ENCODE measurements at places on chromosomes 12 and 14.

DNA sequence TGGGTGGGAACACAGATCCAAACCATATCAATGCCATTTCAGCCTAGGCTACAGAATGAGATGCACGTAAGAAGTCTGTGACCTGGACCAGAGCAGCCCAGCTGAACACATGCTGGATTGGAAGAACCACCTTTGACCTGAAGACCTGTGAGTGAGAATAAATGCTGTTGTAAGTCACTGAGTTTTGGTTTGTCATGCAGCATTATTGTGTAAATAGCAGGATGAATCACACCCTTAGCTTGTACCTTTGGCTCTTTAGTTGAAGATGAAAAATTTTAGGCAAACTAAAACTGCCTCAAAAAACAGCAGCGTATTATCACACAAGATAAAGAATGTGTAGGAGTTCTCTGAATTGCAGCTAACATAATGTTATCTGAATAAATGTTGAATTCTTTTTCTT is 199.4 kb upstream of the LRIG3 start:
- DNase-seq, result no peak

DNA sequence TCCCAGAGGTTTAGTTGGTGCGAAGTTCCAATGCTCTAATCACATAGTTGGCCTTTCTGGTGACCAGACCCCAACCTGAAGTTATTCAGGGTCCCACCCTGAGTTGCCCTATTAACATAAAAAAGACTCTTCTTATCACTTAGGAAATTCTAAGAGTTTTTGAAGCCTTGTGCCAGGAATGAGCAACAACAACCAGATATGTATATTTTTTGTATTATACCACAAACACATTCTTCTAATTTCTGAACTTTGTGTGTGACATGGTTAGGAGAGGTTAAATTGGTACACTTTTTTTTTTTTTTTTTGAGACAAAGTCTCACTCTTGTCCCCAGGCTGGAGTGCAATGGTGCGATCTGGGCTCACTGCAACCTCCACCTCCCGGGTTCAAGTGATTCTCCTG is 320.4 kb upstream of the PDE3A start:
- DNase-seq, result no peak

- no peak for DNase-seq
These were observed 53.7 kb downstream of the B4GALNT3 start for GRCh38 chr12:513446-513845.

DNA sequence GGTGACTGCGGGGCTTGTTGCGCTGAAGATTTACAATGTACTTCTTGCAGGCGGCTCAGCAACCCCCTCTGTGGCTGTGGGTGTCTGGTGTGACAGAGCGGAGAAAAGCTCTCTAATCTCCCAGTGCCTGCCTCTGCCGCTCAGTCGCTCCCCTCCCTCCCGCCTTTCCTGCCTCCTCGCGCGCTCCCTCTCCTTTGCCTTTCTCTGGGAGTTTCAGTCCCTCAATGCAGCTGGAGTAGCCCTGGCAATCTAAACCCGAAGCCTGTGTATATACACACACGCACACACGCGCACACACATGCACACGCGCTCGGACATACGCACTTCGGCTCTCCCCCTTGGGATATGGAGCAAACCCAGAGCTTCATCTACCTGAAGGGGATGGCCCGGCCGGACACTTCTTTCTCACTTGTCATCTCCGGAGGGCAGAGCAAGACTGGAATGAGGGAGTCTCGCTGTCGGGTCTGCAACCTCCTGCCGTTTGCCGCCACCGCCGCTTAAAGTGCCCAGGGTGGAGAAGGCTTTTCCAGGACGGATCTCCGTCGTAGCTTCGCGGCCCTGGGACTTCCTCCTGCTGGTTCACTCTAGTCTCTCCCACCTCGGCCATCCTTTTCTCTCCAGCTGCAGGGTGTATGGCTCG is 599 bp upstream of the TRHDE start:
- peak; percentile 25 for DNase-seq

DNA sequence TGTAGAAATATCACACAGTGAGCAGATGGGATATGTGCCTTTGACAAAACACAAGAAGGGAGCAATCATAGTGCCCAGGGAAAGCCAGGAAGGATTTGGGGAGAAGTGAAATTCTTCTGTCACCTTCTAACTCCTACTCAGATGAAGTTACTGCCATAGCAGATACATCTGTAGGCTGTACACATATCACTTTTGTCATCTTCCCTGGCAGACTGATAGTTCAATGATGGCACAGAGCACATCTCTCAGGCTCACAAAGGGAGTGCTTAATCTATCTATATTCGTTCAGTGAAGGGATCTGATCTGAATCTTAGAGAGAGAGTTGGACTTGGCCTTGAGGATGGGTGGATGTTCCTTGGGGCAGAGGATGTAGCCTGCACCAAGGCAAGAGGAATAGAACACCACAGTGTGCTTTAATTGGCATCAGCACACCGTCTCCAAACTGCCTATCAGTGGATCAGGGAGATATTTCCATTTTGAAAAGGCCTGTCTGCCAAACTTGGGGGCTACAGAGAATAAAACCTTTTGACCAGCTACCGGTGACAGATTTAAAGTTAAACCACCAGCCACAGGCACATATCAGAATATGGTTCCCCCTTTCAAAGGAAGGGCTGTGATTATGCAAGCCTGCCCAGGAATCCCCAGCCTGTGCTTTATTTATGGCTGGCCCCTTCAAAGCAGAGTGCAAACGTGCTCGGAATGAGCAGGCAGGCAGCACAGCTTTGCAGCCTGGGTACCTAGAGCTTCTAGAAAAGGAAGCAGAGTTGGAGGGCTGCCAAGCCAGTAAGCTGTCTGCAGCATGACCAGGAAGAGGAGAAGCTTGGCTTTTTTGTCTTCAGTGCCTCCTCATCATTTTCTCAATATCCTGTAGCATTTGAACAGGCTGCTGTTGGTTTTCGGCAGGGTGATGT is 165.5 kb upstream of the DYRK2 start:
- peak; percentile 87 for DNase-seq

GRCh38 chr12:106107566-106107965 is 31.2 kb downstream of the NUAK1 start:
- DNase-seq, result no peak

GRCh38 chr12:58847901-58848600 is 72.3 kb downstream of the LRIG3 start:
- no peak for DNase-seq

- DNase-seq, result no peak
These were observed 92.9 kb upstream of the MAX start for GRCh38 chr14:65195042-65195719.

DNA sequence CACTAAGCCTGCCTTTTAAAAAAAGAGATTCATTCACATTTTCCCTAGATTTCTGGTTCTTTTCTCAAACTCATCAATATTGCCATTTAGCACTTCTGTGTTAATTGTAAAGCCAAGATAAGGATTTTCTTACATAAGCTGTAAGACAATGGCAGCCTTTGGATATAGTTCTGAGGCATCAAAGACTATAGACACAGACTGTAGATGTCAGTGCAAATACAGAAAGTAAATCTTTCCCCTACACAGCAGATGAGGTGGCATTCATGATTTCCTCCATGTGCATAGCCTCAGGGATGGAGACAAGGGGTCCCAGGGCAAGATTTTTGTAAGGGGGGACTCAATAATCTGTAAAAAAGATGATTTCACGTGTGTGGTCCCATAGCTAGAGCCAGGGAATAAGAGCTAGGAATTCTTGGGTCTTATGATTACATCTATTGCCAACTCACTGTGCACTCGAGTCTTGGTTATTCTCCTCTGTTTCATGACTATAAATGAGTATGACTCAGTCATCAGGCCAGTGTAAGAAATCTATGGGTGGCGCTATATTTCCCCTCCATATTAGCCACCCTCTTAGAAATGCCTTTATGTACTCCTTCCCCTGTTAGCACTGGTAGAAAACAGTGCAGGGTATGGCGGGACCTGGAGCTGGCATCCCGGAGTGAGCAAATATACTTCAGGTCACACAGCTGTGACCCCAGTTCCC is 207.5 kb downstream of the EXOC5 start:
- no peak for DNase-seq

DNA sequence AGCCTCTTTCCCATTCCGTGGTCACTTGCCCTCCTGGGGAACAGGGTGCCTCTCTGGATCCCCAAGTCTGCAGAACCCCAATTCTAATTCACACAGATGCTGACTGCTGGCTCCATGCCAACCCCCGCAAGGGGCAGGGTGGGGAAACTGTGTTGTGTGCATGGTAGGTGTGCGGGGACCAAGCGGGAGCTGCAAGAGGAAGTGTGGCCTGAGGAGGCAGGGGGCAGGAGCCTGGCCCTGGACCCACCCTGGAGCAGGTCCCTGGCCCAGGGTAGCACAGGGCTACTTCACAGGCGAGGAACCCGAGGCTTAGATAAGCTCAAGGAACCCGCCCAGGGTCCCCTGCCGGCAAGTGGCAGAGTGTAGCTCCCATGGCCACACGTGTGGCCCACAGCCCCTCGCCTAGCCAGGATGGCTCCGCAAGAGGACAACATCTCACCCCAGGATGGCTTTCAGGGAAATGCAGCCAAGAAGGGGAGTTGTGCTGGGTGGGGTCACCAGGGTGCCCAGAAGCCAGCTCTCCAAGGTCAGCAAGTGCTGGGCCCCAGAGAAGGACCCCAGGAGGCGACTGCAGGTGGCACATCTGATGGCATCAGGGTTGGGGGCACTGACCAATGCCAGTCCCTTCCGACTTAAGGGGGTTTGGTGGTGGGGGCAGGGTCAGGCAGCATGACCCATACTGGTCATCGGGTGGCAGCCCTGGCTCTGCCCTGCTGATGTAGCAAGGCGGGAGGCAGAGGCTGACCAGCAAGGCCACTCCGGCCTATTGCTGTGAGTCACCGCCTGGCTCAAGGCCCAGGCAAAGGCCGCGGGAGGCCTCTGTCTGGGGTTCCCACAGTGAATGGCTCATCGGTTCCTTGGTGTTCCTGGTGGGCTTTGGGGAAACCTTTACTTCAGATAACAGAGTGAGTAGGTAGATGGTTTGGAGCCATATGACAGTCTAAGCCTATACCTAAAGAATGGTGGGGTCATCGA is 37.3 kb upstream of the EML1 start:
- DNase-seq, result peak; percentile 75

DNA sequence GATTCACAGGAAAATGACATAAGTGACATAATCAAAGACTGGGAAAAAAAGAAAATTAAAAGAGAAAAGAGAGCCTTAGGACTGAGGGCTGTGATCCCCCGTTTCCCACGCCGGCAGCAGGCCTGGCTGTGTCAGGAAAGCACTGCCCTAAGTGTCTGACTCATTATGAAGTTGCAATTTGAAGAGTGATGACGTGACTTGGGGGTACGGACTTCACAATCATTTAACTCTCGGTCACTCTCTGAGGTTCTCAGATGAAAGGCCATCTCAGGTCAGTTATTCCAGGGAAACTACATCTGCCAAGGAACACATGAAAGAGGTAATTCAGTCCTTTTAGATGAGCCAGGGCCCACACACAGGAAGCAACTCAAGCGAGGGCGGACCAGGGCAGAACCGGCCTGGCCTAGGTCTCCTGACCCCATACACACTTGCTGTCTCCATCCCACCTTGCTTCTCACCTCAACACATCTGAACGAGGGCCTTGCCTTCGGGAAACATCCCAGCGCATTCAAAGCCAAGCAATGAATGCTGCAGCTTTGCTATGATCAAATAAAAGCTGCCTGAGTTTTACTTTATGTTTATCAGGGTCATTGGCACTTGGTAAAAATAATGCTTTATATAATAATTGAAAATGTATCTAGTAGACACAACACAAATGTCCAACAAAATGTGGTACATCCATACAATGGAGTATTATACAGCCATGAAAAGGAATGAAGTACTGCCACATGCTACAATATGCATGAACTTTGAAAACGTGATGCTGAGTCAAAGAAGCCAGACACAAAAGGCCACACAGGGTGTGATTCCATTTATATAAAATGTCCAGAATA is 2.7 kb downstream of the SSH1 start:
- DNase-seq, result no peak

DNA sequence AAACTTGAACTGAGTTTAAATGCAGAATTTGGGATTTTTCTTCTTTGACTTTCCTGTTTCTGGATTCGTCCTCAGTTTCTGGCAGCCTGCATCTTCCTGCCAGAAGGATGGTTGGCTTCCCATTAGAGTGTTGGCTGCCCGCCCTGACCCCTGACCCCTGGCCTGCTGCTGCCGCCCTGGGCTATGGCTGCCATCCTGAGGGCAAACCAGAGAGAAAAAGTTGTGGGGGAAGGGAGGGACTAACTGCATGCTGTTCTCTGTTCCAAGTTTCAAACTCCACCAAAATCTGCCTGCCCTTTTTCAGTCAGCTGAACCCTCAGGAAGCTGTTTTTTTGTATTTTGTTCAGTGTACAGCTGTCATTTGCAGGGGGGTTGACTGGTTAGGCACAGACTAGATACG is 48.4 kb downstream of the FNTB start:
- DNase-seq, result peak; percentile 67

All from posterior cingulate gyrus (tissue), 11 donors.